ENCODE measurements at places on chromosomes 5 and 9.

DNA sequence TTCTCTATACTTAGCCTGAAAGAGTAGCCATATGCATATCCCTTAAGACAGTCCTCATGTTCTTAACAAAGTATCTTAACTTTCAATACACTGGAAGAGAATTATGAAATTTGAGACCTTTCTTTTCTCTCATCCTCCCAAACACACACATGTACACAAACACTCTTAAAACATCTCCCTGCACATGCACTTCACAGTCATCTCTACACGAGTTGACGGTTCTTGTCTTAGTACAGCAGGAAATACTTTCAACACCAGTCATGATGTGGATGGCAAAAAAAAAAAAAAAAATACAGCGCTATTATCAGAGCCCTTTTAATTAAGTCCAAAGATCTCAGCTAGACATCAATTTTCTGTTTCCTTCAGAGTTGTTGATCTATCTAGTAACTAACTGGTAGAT is 43.6 kb upstream of the PCSK1 start:
- no peak for DNase-seq

GRCh38 chr5:65394087-65394486 is 87.6 kb downstream of the ADAMTS6 start:
- DNase-seq = no peak

DNA sequence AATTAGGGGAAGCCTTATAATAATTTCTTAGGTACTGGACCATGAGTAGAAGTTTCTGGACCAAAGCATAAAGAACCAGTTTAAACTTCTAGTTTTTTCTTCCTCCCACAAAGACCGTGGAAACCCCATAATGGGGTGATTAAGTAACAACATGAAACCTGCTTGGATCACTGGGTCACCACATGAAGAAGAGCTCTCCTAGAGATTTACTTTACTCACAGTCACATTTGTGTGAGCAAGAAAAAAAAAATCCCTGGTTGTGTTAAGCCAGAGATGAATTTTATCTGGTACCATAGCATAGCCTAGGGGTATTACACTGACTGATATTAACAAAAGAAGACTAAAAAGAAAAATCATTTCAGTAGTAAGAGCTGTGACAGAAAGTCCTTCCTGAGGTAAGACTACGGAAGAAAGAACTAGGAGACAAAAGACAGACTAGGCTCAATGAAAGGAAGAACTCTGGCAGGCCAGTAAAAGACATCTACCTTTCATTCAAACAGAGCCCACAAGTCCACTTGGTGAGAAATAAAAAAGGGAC is 15.2 kb downstream of the OTP start:
- no peak for DNase-seq

DNA sequence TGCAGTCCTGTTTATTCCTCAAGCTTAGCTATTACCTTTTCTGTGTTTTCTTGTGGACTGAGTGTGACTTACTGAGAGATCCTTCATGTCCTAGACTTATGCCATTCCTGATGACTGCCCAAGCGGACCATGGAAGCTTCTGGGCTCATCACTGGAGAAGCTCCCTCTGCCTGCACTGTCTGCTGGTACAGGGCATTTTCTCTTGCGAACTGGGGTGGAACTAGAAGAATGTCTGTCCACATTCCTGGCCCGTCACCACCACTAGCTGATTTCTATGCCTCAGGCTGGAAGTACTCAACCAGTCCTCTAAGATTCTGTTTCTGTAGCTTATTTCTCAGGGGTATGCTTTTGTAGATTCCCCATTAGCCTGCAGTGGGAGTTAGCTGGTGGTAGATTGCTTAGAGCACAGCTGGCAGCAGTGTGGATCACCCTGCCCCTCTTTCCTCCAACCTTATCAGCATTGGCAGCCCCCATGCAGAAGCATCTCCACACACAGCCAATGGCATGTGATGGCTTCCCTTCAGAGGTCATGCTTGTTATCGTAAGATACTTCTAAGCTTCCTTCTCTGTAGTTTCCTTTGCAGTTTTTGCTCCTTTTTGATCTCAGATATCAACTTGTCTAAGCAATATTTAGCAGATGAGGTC is 12.4 kb downstream of the SLC36A1 start:
- DNase-seq = no peak

DNA sequence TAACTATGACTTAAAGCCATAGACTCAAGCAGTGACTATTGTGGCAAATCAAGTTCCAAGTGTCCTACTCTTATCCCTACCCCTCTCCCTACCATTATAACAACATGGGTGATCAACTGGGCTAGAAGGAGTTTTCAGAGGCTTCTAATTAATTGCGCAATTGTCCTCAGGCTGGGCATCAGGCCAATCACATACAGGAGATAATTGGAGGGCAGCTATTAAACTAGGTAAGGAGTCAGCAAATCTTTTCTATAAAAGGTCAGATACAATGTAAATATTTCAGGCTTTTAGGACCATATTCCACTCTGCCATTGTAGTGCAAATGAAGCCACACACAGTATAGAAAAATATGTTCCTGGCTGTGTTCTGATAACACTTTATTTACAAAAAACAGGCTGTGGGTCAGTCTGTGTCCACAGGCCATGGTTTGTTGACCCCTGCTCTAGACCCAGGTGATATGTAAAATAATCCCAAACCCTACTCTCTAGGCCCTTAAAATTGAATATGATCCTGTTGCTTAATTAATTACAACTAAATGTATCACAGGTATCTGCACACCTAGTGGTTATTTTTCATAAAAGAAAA is 141.4 kb upstream of the PIK3R1 start:
- DNase-seq = no peak

Measured in stimulated activated CD4-positive, alpha-beta T cell treated with anti-CD3 and anti-CD28 coated beads, Interleukin-12 subunit alpha, Interleukin-12 subunit beta, amount 100 ng/mL, for 24 hours (primary cell).